Smooth muscle cell of the coronary artery (primary cell): ENCODE measurements at places on chromosomes 7 and 10. TPM values are rescaled to one million over a fixed set of nuclear protein-coding genes. Genes with fewer than 3 reads are reported as not detected.

CLRN3 gene
- not detected in 2 replicates for total RNA-seq

CPA5 gene
- total RNA-seq: 0.08 and 0.12 TPM in 2 replicates

HBP1 gene
- total RNA-seq: 77.4 and 127 TPM in 2 replicates

CRHR2 gene
- not detected in 2 replicates for total RNA-seq

TSPAN13 gene
- total RNA-seq: 0.23 and 30.8 TPM in 2 replicates

WEE2 gene
- not detected in 2 replicates for total RNA-seq

NEUROD6 gene
- not detected in 2 replicates for total RNA-seq

C1QL3 gene
- not detected in 2 replicates for total RNA-seq

DAGLB gene
- 16.5 and 18.3 TPM in 2 replicates for total RNA-seq

ACTL6B gene
- total RNA-seq: not detected in 2 replicates

FOXP2 gene
- total RNA-seq: 0.08 and 5.6 TPM in 2 replicates

ELAPOR2 gene
- 5.4 and 117 TPM in 2 replicates for total RNA-seq

CDC14C gene
- 0.08 TPM in 1 of 2 replicates, not detected in the other for total RNA-seq

GSAP gene
- 1.4 and 3.2 TPM in 2 replicates for total RNA-seq

SSMEM1 gene
- total RNA-seq: not detected in 2 replicates

HTR5A gene
- not detected in 2 replicates for total RNA-seq

PRLHR gene
- not detected in 2 replicates for total RNA-seq

PNLIP gene
- not detected in 2 replicates for total RNA-seq

CPEB3 gene
- total RNA-seq: 0.68 and 0.70 TPM in 2 replicates

CALML5 gene
- not detected in 2 replicates for total RNA-seq

BEND7 gene
- total RNA-seq: 2.3 and 3.2 TPM in 2 replicates

GHRHR gene
- not detected in 2 replicates for total RNA-seq

TMEM213 gene
- total RNA-seq: not detected in 2 replicates

ACHE gene
- 0.38 TPM in 1 of 2 replicates, not detected in the other for total RNA-seq

TRPV5 gene
- total RNA-seq: not detected in 2 replicates

MCM10 gene
- total RNA-seq: 0.35 and 2.8 TPM in 2 replicates

PDE6C gene
- not detected in 2 replicates for total RNA-seq

LIPN gene
- not detected in 2 replicates for total RNA-seq

SLC26A5 gene
- total RNA-seq: not detected in 2 replicates

HOXA6 gene
- not detected in 2 replicates for total RNA-seq

AEBP1 gene
- total RNA-seq: 80.0 and 122 TPM in 2 replicates

UBTD1 gene
- 16.3 and 30.3 TPM in 2 replicates for total RNA-seq

CFAP46 gene
- 0.12 and 0.38 TPM in 2 replicates for total RNA-seq
